ENCODE measurements at places on chromosomes 3 and 15.

- H3K36me3 ChIP-seq = no peaks in the 10 kb centered on the region
- no peaks in the 10 kb centered on the region for H3K4me1 ChIP-seq
- no peak overlapping the region for H3K4me3 ChIP-seq
- H3K27ac ChIP-seq = no peak overlapping the region
Observed at GRCh38 chr15:50840520-50840919, 68.0 kb upstream of the AP4E1 start.

GRCh38 chr3:151770956-151771355, 37.2 kb downstream of the AADACL2 start:
- H3K4me3 ChIP-seq = no peak overlapping the region
- H3K36me3 ChIP-seq = no peaks in the 10 kb centered on the region
- no peak for DNase-seq
- no peak overlapping the region for H3K27ac ChIP-seq
- no peaks in the 10 kb centered on the region for H3K4me1 ChIP-seq

- no peak for DNase-seq
- H3K4me3 ChIP-seq = no peak overlapping the region
- H3K27ac ChIP-seq = no peak overlapping the region
- no peaks in the 10 kb centered on the region for H3K36me3 ChIP-seq
- no peaks in the 10 kb centered on the region for H3K27me3 ChIP-seq
- H3K4me1 ChIP-seq = no peaks in the 10 kb centered on the region
Observed at GRCh38 chr3:101984356-101984755, 135.0 kb downstream of the NFKBIZ start.

- H3K27me3 ChIP-seq = no peaks in the 10 kb centered on the region
- no peaks in the 10 kb centered on the region for H3K4me1 ChIP-seq
- no peak overlapping the region for H3K4me3 ChIP-seq
Observed at GRCh38 chr3:182331341-182331740, 462.0 kb upstream of the ATP11B start.

GRCh38 chr15:42848846-42849245, 71.7 kb downstream of the TTBK2 start:
- H3K27me3 ChIP-seq = no peaks in the 10 kb centered on the region
- no peak overlapping the region for H3K27ac ChIP-seq
- H3K36me3 ChIP-seq = peaks cover 5% of the 10 kb centered on the region
- no peaks in the 10 kb centered on the region for H3K4me1 ChIP-seq
- no peak for DNase-seq

DNA sequence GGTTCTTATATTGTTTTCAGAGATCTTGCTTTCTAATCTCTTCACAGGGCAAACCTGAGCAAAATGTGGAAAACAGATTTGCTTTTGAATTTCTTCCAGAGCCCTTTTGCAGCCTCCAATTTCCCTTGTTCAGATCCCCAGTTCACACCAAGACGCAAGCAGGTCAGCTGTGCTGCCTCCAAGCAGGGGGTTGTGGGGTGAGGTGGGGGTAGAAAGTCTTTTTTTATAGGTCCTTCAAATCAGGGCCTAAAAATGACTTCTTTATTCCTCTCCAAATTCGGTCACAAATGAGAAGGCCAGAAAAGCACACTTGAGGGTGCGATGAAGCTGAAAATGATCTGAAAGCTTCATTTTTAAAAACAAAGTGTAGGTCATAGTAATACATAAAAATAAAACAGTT, 26.3 kb upstream of the AVEN start:
- H3K4me1 ChIP-seq = no peaks in the 10 kb centered on the region
- no peaks in the 10 kb centered on the region for H3K27me3 ChIP-seq
- H3K27ac ChIP-seq = no peak overlapping the region
- DNase-seq = no peak
- H3K36me3 ChIP-seq = no peaks in the 10 kb centered on the region
- H3K4me3 ChIP-seq = no peak overlapping the region

- no peaks in the 10 kb centered on the region for H3K27me3 ChIP-seq
- no peak overlapping the region for H3K4me3 ChIP-seq
- peaks cover 5% of the 10 kb centered on the region for H3K4me1 ChIP-seq
- no peak for DNase-seq
- no peak overlapping the region for H3K27ac ChIP-seq
Observed at GRCh38 chr3:150725548-150725947, 21.8 kb upstream of the ERICH6 start.

GRCh38 chr15:70267879-70268278, 170.2 kb upstream of the TLE3 start:
- DNase-seq = no peak
- no peaks in the 10 kb centered on the region for H3K36me3 ChIP-seq
- no peaks in the 10 kb centered on the region for H3K27me3 ChIP-seq
- no peak overlapping the region for H3K4me3 ChIP-seq

DNA sequence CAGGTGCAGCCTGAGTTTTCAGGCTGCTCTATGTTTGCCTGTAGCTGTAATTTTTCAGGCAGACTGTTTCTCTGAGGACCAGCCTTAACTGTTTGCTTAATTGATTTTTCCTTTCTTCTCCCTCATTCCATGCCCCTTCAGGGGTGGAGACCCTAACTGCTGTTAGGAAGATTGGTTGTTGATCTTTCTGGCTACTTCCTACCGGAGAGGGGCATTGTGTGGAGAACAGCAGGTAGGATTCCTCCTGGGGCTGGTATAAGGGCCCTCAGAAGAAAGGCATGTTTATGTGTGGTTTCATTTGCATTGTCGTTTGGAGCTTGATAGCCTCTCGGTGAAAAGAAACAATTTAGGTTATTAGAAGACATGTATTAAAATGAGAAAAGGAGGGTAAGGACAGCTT, 56.9 kb upstream of the GOLGA6L2 start:
- H3K27me3 ChIP-seq = no peaks in the 10 kb centered on the region
- DNase-seq = no peak
- no peaks in the 10 kb centered on the region for H3K4me1 ChIP-seq
- no peak overlapping the region for H3K27ac ChIP-seq

- H3K27me3 ChIP-seq = no peaks in the 10 kb centered on the region
- H3K27ac ChIP-seq = no peak overlapping the region
- no peak for DNase-seq
- peaks cover 3% of the 10 kb centered on the region for H3K4me1 ChIP-seq
- H3K4me3 ChIP-seq = no peak overlapping the region
- H3K36me3 ChIP-seq = peaks cover 13% of the 10 kb centered on the region
Observed at GRCh38 chr15:40790718-40791117, 16.2 kb upstream of the ZFYVE19 start.

- H3K27ac ChIP-seq = no peak overlapping the region
- H3K36me3 ChIP-seq = no peaks in the 10 kb centered on the region
- H3K27me3 ChIP-seq = no peaks in the 10 kb centered on the region
- no peaks in the 10 kb centered on the region for H3K4me1 ChIP-seq
- DNase-seq = no peak
Observed at GRCh38 chr3:189727158-189727557, 96.0 kb downstream of the TP63 start.

- H3K36me3 ChIP-seq = no peaks in the 10 kb centered on the region
- H3K27me3 ChIP-seq = no peaks in the 10 kb centered on the region
Observed at GRCh38 chr3:187230011-187230410, 32.7 kb downstream of the RTP1 start.

DNA sequence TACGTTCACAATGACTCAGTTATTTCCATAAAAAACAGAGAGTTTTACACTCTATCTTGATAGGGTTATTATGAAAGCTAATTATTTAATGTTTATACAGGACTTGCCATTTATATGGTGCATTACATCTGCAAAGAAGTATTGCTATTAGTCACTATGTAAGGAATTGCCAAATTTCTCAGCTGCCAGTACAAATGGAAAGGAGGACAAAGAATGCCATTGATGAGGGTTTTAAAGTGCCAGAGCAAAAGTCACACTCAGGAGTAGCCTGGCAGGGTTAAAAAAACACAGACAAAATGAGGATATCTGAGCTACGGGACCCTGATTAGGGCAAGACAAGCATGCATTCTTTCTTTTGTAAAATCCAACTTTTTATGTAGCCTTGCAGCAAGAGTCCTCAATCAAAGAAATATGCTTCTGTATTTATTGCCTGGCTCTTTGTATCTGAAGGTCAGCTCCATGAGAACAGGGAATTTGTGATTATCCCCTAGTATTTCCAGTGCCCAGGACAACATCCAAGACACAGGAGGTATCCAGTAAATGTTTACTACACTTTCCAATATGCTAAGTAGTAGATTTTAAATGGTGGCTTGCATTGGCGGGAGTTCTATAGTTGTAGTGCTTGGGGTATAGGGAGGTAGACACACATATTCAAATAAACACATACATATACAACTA, 1013.6 kb downstream of the ROBO1 start:
- DNase-seq = no peak
- no peaks in the 10 kb centered on the region for H3K36me3 ChIP-seq
- H3K4me1 ChIP-seq = no peaks in the 10 kb centered on the region
- H3K27ac ChIP-seq = no peak overlapping the region

GRCh38 chr15:70033109-70033508, 64.6 kb downstream of the TLE3 start:
- no peak overlapping the region for H3K27ac ChIP-seq
- no peak overlapping the region for H3K4me3 ChIP-seq
- H3K4me1 ChIP-seq = no peaks in the 10 kb centered on the region
- DNase-seq = no peak
- H3K27me3 ChIP-seq = no peaks in the 10 kb centered on the region
- H3K36me3 ChIP-seq = no peaks in the 10 kb centered on the region

DNA sequence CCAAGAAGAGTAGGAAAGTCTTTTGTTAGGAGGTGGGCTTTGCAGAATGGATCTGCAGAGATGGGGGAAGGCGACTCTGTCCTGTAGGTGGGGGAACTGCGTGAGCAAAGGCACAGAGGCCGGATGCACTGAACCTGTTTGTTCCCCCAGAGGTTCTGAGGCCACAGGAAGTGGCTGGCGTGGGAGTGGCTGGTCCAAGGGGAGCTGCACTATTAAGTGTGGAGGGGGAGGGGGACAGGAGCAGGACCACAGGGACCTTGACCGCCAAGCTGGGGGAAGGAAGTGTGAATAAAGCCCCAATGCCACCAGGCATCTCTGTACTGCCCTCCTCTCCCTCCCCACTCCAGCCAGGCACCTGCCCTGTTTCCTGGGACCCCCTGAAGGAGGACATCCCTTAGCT, 51.8 kb downstream of the CYP11A1 start:
- no peak overlapping the region for H3K27ac ChIP-seq
- H3K27me3 ChIP-seq = no peaks in the 10 kb centered on the region
- H3K36me3 ChIP-seq = no peaks in the 10 kb centered on the region
- no peak for DNase-seq
- no peak overlapping the region for H3K4me3 ChIP-seq

- DNase-seq = no peak
- no peaks in the 10 kb centered on the region for H3K4me1 ChIP-seq
- no peaks in the 10 kb centered on the region for H3K36me3 ChIP-seq
- H3K27ac ChIP-seq = no peak overlapping the region
- no peaks in the 10 kb centered on the region for H3K27me3 ChIP-seq
Observed at GRCh38 chr3:45051685-45052084, 25.6 kb downstream of the CLEC3B start.

GRCh38 chr3:171101982-171102641, 75.6 kb upstream of the SLC2A2 start:
- H3K36me3 ChIP-seq = peaks cover 63% of the 10 kb centered on the region
- no peaks in the 10 kb centered on the region for H3K27me3 ChIP-seq
- DNase-seq = no peak
- H3K27ac ChIP-seq = no peak overlapping the region

DNA sequence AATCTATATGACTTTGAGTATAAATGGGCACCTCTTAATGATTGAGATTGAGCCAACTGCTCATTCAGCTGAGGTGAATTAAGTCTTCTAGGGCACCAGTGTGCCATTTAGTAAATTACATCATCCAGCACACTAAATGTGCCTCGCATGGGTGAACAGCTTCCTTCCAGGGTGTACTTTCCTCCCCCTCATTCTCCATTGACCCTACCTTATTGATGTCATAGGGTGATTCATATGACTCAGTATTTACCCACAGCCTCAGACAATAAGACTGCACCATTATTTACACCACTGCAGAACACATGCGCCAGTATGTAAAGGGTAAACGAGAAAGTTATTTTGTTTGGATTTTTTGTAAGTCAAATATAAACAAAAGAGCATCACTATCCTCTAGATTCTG, 185.2 kb upstream of the ARL6 start:
- no peaks in the 10 kb centered on the region for H3K27me3 ChIP-seq
- H3K27ac ChIP-seq = no peak overlapping the region
- H3K4me1 ChIP-seq = no peaks in the 10 kb centered on the region
- no peak for DNase-seq
- H3K4me3 ChIP-seq = no peak overlapping the region

DNA sequence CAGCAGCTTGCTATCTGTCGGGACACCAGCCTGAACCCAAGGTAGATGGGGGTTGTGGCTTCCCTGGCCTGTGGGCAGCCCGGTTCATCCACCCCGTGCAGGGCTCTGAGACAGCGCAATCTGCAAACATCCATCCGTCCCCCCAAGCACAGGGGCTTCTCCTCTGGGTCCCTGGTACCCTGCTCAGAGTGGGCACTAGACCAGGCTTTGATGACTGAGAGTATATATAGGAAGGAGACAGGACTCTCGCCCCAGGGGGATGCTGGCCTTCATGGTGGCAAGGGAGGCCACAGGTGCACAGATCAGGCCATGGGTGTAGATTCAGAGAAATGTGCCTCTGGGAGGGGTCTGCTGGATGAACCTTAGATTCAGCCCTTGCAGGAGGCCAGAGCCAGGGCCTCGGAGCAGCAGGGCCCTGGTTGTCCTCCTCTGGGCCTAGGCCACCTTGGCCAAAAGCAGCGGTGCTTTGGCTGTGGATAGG, 40.3 kb downstream of the CFAP100 start:
- H3K36me3 ChIP-seq = peaks cover 15% of the 10 kb centered on the region
- DNase-seq = no peak
- no peaks in the 10 kb centered on the region for H3K27me3 ChIP-seq
- no peak overlapping the region for H3K4me3 ChIP-seq
- H3K27ac ChIP-seq = no peak overlapping the region

DNA sequence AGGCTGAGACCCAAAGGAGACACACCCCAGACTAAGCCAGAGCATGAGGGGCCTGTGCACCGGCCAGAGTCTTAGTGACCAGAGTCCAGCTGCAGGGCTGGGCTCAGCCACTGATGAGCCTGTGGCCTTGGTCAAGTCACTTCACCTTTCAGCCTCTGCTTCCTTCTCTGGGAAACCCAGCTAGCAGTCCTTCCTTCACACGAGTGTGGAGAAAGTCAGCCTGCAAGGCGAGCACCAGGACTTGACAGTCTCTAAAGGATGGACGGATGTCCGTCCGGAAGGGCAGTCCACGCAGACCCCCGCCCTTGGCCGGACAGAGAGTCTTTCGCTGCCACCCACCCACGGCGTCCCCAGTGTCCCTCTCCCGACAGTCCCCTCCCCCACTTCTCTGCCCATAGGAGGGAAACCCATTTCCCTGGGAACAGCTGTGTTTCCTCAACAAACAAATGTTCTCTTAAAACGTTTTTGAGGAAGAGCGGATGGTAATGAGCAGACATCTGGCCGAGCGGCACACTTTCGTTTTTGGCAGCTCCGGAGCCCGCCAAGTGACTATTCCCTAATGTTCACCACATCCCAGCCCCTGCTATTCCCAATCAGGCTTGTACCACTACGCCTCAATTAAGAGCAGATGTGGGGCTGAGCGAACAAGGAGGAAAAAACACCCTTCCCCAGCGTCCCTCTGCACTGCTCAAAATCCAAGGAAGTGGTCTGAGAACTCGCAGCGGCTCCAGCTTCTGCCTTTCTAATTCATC, 129.1 kb upstream of the SMAD3 start:
- no peak overlapping the region for H3K27ac ChIP-seq
- H3K4me1 ChIP-seq = no peaks in the 10 kb centered on the region
- no peak for DNase-seq
- H3K4me3 ChIP-seq = no peak overlapping the region
- H3K27me3 ChIP-seq = no peaks in the 10 kb centered on the region
- H3K36me3 ChIP-seq = no peaks in the 10 kb centered on the region

All from T-cell (primary cell).